Activated naive CD4-positive, alpha-beta T cell treated with anti-CD3 and anti-CD28 coated beads for 36 hours (primary cell): ENCODE measurements at places on chromosomes 16 and 17. TPM values are rescaled to one million over a fixed set of nuclear protein-coding genes. Genes with fewer than 3 reads are reported as not detected.

CCL13 gene
- not detected for total RNA-seq

DNA sequence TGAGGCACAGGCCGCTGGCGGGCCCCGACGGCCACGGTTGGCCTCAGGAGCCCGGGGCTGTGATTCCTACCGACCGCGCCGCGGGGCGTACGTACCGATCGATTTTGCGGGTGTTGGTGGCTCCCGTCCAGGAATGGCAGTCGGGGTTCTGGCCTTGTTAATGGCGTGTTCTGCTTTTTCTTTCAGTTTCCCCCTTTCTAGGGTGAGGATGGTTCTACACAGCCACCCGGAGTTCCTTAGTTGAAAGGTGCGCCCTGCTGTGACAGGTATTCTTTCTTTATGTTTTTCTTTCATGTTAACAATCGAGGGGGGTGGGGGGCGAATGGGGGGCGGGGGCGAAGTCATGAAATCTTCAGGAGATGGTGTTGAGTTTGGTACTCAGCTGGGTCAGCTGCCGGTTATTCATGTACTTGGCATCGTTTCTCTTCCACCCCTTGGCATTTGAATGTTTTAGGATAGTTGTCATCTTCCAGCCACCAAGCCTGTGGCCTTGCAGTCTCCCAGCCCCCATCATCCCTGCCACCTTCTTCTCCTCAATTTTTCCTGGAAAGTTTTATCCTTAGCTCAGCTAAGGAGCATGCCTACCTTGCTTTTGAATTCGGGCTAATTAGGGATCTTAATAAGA, 802 bp downstream of the CYLD start:
- DNase-seq = peak; percentile 67

DNA sequence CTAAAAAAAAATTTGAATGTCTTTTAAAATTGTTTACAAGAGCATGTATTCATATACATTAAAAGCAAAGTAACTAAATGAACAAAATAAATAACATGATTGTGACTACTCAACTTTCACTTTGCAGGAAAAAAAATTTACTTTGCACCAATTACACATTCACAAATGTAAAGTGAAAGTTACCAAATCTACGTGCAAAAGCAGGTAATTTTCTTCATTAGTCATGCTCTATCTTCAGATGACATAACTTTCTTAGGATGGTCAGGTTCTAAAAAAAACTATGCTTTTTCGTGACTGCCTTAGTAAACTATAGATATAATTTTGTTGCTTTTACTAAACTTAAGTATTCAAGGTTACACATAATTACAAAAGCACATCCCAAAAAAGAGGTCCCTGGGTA, 17.0 kb upstream of the ABCA10 start:
- DNase-seq = no peak

DNA sequence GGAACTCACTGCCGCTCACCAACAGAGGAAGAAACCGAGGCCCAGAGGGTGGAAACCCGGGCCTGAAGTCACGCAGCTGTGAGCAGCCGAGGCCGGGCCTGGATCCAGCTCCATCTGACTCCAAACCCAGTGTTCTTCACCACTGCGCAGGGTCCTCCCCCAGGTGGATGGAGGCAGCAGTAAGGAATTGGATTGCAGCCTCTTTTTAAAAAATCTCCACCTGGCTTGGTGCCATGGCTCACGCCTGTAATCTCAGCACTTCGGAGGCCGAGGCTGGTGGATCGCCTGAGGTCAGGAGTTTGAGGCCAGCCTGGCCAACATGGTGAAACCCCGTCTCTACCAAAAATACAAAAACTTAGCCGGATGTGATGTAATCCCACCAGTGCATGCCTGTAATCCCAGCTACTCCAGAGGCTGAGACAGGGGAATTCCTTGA, 177.2 kb downstream of the FOXL1 start:
- no peak for DNase-seq

MEIOC gene
- not detected for total RNA-seq

DNA sequence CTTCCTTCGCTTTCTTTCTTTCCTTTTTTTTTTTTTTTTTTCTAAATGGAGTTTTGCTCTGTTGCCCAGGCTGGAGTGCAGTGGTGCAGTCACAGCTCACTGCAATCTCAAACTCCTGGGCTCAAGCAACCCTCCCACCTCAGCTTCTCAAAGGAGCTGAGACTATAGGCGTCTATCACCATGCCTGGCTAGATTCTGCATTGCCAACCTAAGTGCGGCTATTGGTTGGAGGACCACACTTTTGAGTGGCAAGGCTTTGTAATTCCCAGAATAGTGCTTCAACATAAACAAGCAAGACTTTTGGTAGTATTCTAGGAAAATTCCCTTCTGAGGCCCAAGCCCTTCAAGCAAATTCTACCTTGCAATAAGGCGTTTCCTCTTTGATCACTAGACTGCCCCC, 107.8 kb downstream of the YPEL2 start:
- DNase-seq = no peak

DNA sequence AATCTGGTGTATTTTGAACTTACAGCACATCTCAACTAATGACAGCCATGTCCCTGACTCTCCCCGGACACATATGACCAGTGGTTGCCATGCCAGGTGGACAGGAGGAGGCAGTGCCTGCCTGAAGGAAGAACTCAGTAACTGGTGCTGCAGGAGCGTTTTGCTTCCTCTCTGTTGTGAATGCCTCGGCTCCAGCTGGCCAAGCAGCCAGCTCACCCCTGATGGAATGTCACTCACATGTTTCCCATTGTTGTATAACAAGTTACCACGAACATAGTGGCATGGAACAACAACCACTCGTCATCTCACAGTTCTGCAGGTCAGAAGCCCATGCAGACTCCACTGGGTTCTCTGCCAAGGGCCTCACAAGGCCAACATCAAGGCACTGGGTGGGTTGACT, 20.1 kb upstream of the IRF8 start:
- no peak for DNase-seq

GRCh38 chr17:40099619-40100418, 570 bp downstream of the NR1D1 start:
- DNase-seq = peak; percentile 37

DNA sequence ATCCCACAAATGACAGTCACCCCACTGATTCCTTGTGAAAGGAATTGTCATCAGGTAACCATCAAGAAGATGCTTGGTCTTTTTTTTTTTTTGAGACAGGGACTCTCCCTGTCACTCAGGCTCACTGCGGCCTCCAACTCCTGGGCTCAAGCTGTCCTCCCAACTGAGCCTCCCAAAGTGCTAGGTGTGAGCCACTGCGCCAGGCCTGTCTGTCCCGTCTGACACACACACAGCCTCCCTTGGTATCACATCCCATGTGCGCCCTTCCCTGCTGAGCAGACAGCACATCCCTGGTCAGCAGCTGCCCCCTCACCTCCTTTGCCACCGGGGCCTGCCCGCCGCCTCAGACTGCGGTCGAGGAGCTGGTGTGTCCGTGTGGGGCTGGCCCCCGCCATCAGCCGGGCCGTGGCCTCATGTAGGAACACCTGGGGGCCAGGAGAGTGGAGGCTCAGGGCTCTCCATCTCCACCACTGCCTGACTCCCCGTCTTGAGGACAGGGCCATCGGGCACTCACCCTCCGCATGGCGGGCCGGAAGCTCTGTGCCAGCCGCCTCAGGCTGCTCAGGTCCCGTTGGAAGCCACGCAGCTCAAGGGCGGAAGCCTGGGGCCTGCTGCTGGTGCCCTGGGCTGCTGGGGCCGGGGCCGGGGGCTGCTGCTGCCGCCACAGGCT, 23.6 kb downstream of the SREBF1 start:
- DNase-seq = no peak

NTN3 gene
- total RNA-seq = not detected

GRCh38 chr16:11407047-11407982, 62.1 kb downstream of the RMI2 start:
- peak; percentile 86 for DNase-seq

DNA sequence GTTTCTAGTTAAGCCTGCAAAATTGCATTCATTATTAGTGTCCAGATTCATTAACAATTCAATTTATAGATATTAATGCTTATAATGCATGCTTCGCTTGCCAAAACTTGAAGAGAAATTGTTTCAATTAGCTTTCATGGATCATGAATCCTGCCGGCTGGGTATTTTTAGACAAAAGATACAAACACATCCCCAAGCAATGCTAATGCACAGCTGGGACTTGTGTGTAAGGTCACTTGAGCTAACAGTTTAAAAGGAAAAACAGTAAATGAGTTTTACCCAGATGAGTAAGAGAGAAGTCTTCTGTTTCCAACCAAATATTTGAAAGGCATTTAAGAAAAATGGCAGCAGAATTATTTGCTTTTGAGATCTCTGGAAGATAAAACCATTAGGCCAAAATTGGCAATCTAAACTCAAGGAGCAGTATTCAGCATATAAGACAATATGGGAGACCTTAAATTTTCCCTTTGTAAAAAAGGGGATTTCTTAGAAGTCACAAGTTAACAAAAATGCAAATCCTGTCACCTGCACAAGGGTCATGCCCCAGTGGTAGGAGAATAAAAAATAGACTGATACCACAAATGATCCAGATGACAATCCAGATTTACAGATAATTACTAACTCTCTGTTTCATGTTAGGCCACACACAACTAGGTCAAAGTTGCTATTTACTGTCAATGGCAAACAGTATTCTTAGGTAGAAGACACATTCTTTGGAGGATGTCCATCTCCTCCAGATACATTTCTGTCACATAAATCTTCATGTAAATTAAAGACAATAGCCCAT, 418.4 kb upstream of the PMFBP1 start:
- no peak for DNase-seq

DNA sequence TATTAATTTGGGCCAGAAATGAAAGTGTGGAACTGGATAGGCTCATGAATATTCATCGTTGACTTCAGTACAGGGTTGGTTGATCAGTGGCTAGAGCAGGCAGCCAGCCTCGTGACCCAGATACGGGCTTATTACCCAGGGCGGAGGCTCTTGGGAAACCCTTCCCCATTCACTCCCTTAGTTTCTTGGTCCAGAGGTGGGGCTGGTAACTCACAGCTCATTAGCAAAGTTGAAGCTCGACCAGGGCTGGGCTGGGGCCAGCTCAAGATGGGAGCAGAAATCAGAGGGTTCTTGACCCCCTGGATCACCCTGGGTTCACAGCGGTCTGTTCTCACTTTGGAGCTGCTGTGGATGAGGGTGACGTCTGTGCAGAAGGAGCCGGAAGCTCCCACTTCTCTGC, 44.6 kb upstream of the GSE1 start:
- no peak for DNase-seq

DNA sequence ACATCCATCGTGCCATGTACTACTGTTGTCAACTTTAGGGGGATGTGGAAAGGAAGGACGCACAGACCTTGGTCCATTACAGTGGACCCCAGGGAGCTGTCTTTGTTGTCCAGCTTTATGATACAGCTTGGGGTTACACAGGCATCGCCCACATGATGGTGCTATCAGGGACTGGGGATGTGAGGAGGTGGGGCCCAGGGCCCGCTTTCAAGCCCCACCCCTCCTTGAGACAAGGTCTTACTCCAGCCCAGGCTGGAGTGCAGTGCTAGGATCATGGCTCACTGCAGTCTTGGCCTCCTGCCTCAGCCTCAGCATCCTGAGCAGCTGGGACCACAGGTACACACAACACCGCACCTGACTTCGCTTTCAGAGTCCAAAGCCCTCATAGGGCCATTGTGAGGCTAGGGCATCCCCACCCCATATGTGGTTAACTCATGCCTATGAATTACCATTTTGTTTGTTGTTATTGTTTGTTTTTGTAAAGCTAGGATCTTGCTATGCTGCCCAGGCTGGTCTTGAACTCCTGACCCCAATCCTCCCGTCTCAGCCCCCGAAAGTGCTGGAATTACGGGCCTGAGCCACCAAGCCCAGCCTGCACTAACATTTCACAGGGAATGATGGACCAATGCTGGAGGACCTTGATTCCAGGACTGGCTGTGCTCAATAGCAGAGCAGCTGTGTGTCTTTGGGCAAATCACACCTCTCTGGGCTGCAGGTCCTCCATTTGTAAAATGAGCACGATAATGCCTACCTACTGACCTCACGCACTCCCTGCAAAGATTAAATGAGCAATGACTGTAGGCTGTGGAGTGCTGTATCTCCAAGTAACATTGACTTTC, 17.2 kb downstream of the ST3GAL2 start:
- DNase-seq = no peak

DNA sequence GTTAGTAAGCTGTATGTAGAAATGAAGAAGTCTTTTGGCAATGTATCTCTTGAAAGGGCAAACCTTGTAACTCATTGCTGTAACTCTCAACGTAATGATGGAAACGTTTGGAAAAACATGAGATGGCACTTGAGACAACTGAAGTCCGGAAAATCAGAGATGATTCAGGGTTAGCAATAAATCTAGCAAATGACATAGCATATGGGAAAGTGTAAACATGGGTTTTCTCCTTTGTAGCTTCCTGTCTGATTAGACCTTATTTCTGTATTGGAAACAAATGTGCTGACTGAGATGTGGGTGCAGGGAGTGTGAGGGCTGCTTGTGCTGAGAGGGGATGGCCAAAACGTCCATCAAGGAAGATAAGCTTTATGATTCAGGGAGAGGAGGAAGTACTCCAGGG, 110.7 kb upstream of the FAM20A start:
- no peak for DNase-seq

- DNase-seq = no peak
Observed at GRCh38 chr17:44966348-44967025, 1.6 kb downstream of the C1QL1 start.
